H54 (cell line): ENCODE measurements at places on chromosomes 12 and 14.

- no peak for DNase-seq
These were observed 15.0 kb downstream of the RASSF9 start for GRCh38 chr12:85821206-85821605.

- no peak for DNase-seq
These were observed 2.4 kb upstream of the CCDC85C start for GRCh38 chr14:99606359-99606758.

GRCh38 chr12:131867471-131867870, 27.0 kb upstream of the ULK1 start:
- DNase-seq = no peak

DNA sequence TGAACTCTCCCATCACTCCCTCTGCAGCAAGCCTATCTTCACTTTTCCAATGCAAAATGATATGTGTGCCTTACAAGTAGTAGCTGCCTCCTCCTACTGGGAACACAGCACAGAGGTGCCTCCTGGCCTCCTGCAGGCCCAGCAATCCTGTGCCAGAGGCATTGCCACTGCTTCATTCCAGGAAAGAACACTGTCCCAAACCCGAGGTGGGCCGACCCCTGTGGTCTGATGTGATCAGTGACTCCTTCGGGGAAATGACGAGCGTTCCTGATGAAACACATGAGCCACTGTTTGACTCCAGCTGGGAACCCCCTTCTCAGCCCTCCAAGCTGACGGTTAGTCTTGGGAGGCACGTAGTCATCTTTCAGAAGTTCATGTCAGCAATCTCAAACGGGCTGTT, 19.5 kb downstream of the PSMC1 start:
- DNase-seq = peak; percentile 46

GRCh38 chr14:50736932-50737419, 68.9 kb upstream of the SAV1 start:
- DNase-seq = no peak

DNA sequence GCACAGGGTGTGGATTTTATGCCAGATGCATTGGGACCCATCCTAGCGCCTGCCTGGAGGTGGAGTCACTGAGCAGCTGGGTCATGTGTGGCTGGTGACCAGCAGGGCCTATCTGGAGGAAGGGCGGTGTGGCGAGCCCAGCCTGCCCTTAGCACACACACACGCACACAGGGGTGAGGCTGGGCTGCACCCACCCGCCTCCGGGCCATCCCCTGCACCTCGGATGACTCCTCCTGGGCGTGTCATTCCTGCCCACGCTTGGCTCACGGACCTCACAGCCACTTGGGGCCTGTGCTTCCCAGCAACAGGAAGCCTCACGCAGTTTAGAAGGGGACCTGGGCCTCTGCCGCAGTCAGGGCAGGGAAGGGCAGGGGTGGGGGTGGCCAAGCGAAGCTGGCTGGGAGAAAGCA, 36.2 kb upstream of the FZD10 start:
- no peak for DNase-seq

GRCh38 chr12:62760779-62761178, 174.2 kb downstream of the PPM1H start:
- no peak for DNase-seq

GRCh38 chr14:55707365-55707804, 127.4 kb downstream of the KTN1 start:
- no peak for DNase-seq

GRCh38 chr12:21801522-21802288, 27.2 kb upstream of the KCNJ8 start:
- DNase-seq = no peak

DNA sequence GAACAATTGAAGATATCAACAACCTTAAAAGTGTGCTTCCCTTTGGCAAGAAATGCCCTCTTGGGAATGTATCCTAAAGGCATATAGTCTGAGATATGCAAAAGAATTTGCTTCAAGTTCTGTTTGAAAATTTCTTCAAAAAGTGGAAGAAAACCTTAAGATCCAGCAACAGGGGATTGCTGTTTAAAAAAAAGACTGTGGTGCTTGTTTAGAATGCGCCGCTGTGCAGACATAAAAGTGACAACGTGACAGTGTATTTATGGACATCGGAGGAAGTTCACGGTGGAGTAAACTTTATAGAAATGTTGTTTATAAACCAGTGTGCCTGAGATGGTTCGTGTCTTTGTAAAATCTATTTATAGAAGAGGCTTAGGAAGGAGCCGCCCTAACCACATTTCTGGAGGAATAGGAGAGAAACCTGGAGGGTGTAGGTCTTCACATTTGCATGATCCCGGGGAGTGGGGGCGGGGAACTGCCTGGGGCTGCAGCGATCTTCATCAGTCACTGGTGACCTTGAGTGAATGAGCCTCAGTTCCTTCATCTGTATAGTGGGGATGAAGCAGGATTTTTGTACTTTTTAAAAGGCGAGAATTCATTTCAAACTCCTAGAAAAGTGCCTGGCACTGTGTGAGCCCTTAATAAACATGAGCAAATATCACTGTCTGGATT, 27.5 kb downstream of the ADGRD1 start:
- no peak for DNase-seq

- no peak for DNase-seq
These were observed 61.3 kb downstream of the ADCK1 start for GRCh38 chr14:77861201-77861600.

GRCh38 chr14:103846543-103847450, 578 bp downstream of the PPP1R13B start:
- DNase-seq = peak; percentile 49

DNA sequence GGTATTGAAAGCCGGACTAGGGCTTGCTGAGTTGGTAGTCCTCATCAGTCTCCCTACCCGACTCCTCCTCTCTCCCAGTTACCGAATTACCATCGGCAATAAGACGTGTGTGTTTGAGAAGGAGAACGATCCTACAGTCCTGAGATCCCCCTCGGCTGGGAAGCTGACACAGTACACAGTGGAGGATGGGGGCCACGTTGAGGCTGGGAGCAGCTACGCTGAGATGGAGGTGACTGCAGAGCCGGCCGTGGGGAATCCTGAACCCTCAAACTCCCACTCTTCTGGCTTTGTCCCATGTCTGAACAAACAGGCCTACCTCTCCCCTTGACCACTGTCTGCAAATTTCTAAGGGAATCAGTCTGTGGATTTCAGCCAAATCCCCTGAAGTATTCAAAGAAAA, 82.9 kb downstream of the ACACB start:
- DNase-seq = no peak

- no peak for DNase-seq
These were observed 4.1 kb upstream of the STAB2 start for GRCh38 chr12:103583008-103583407.
